NCI-H510A treated with DMSO at 0.1 percent for 48 hours (cell line): ENCODE measurements at places on chromosomes 12 and 14.

DNA sequence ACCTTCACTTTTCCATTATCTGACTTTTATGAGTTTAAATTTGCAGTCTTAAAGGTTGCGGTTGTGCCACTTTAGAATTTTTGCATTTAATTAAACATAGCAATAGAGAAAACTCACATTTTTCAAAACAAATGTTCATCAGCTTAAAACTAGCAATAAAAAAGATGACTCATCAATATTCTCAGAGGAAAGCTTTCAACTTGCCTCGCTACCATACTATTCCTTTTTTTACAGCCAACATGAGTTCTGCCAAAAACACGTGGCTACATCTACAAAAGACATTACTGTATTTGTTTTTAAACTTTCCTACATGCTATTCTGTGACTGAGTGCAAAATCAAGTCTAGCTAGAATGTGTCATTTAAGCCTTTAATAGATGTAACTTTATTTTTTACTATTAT lies 497.1 kb downstream of the RPS29 start:
- DNase-seq: no peak

- no peak for DNase-seq
Measured at GRCh38 chr12:74476234-74476633, 61.4 kb upstream of the ATXN7L3B start.

GRCh38 chr14:106808458-106808857 lies 1282.1 kb downstream of the TMEM121 start:
- no peak for DNase-seq

DNA sequence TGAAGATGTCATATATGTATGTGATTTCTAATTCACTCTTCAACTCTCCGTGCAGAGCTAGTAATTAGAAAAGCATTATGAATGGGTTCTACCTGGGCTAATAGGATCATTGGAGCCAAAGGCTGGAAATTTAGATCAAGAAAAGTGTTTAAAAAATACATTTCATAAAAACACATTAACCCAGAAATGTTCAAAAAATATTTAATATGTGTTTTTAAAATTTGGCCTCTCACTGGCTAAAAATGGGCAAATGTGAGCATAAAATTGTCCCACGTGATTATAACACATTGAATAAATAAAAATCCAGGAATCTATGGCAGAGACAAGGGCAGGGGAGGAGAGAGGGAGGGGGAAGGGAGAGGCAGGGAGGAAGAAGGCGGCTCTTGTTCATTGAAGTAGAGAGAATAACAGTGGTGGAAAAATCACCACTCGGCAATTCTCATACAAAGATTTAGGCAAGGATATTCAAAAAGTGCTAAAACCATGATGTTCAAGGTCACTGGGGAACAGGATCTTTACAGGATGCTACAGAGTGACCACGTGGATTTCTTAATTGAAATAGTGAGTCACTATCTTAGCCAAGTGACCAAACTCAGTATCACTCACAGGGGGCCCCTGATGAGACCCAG lies 38.8 kb downstream of the FBXO21 start:
- no peak for DNase-seq

DNA sequence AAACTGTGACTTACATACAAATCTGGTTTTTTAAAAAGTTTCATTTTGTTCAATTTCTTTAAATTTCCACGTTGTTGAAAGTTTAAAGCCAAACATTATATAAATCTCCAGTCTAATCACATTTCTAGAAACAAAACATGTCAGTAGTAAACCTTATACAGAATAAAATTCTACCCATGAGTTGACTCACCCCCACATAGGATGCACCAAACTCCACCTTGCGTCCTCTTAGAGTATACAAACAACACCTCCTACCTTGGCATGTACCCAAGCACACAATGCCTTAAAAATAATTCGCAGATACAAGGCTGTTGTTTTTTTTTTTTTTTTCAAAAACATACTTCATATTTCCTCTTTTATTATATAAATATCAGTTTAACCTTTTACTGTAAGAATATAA lies 3.3 kb downstream of the FBXL14 start:
- peak; percentile 34 for DNase-seq

DNA sequence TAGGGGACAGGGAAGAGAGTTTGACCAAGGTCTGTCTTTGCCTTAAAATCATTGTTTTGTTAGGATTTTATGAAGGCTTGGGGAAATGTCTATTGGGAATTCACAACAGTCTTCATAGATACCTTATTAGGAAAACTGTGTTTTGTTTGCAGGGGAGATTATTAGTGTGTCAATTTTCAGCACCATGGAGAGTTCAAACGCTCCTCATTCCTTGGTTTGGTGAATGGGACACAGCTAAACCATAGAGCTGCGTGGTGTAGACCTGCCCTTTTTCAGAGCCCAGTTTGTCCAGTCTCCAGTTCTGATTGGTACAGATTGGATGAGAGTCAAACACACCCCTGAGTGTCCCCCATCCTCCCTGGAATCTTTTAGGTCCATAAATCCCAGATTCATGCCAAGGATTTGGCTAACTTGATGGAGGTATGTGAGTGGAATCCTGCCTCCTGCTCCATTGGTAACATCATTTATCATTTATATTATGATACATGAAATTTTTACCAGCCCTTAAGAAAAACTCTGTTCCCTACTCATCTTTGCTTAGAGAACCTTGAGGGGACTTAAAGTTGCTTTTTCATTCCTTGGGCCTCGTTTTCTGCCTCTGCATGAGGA lies 12.0 kb downstream of the NGDN start:
- no peak for DNase-seq

GRCh38 chr14:92755495-92755894 lies 7.1 kb upstream of the LGMN start:
- no peak for DNase-seq

DNA sequence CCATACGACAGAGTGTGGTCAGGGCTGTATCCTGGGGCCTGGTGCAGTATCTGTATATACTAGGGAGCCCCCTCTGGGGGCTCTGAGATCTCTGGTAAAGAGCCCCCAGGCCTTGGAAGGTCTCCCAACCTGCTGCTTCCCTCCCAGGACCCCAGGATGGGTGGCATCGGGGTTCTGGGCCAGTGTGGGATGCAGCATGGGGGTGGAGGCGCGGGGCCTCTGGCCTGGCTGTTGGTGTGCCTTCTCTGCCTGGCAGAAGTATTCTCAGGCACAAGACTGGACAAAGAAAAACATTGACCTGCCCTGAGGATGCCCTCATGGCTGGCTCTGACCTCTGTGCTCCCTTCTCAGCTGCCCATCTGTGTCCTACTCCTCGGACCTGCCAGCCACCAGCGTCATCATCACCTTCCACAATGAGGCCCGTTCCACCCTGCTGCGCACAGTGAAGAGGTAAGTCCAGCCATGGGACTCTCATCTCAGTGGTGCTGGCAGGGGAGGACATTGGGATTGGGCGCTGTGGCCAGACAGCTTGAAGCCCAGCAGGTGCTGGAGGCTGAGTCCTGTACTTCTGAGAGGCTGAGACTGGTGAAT lies 64.5 kb downstream of the GALNT16 start:
- no peak for DNase-seq

DNA sequence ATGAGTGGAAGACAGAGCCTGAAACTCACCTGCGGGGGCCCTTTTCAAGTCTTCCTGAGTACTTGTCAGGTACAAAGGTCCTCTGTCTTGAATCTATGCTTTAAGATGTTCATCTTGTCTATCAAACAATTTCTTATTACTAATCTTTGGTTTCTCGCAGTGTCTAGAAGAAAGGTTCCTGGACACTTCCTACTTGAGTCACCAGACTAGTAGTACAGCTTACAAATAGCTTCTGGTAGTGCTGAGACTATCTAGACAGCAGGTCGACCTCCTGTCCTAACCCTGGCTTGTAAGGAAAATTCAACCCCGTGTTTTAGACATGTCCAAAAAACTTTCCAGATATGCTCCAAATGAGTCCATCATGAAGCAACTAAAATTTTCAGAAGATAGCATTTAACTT lies 11.2 kb upstream of the ARID2 start:
- DNase-seq: no peak

DNA sequence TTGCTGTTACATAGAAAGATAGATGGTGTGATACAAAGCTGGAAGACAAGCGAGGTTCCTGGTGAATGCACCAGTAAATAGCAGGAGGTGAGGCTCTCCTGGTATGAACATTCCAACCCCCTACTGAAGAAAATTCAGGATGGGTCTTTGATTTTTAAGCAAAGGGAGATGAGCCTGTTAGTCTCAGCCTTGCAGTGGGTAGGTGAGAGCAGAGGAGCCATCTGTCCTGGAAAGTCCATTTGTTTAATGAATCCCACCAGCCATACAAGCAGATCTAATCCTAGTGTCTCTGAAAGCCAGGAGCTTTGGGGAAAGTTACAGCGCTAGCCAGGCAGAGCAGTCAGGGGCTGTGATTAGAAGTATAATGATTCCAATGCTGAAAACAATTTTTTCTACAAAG lies 234.8 kb upstream of the FOXN3 start:
- no peak for DNase-seq

DNA sequence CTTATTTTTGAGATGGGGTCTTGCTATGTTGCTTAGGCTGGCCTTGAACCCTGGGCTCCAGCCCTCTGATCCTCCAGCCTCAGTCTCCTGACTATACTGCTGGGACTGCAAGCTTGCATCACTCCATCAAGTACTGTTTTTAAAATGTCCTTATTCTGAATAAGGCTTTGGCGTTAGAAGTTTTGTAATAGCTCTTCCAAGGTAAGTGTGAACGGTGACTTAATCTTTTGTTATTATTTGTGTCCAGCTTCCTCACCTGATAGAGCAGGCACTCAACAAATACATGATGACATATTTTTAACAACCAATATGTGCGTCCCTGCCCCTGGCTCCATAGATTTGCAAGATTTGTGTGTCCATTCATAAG lies 1.4 kb downstream of the C1RL start:
- no peak for DNase-seq

GRCh38 chr14:101444116-101444515 lies 117.2 kb upstream of the DIO3 start:
- DNase-seq: no peak

DNA sequence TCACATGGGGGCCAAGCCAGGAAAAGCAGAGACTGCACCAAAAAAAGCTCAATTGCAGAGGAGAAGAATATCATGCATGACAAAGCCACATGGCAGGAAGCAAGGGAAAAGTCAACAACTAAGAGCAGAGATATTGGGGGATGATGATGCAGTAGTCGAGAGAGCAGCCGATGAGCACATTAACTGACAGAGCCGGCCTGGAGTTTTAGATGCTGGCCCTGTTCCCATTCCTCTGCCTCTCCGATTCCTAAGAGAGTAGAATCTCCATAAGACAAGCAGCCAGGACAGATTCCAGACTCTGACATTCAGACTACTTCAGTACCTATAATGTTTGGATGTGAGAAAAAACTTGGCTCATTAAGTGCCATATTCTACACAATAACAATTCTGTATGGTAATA lies 155.9 kb downstream of the KCNH5 start:
- DNase-seq: no peak

GRCh38 chr14:61130512-61131260 lies 149.6 kb downstream of the SLC38A6 start:
- DNase-seq: peak; percentile 86

DNA sequence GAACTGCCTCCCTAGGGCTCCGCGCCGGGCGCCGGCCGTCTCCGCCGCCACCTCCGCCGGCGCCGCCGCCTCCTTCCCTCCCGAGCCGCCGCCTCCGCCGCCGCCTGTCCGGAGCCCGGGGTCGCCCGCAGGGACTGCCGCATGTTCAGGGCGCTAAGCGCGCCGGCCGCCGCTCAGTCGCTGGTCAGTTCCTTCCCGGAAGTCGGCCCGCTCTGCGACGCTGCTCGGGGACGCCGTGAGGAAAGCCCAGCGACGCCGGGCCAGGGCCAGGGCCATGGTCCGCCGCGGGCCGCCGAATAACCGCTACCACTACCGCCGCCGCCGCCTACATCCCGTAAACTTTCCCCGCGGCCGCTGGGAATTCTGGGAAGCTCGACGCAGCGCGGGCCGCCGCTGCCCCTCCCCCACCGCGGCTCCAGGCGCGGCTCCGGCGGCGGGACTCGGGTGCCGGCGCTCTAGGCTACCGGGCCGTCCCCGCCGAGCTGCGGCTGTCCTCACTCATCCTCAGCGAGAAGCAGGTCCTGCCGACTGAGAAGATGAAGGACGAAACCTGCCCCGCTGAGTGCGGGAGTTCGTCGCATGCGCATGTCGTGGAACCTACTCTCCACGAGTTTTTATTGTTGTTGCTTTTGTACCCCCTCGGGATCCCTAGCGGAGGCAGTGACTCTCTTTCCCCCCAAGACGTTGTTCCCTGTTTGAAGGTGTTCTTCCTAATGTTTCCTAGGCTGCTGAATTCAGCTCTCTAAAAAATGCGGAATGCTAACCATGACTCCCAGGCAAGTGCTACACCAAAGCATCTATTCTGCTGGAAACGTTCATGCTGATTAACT lies at the start of gene SAV1:
TSS of gene SAV1 (minus strand) at position 311 of the 830 bp plus-strand sequence. CDS start 339 bp downstream, outside the sequence.
- DNase-seq: peak; percentile 75

DNA sequence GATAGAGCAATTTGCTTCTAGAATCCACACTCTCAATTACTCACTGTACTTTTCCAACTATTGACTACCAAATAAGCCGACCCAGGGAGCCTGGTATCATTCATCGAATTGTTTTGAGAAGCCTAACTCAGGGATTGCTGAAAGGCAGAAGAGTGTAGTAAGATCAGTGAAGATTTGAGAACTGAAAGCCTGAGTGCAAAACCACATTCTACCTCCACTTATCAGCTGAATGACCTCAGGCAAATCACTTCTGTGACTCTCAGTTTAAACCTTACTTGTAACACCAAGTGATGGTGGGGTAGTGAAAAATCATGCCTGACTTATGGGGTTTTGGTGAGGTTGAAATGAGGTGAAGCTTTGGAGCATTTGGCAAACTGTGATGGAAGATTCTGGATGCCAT lies 126.1 kb upstream of the MAX start:
- no peak for DNase-seq

- no peak for DNase-seq
Measured at GRCh38 chr12:88944397-88944796, 364.1 kb upstream of the KITLG start.

GRCh38 chr12:12909995-12910420 lies 18.6 kb downstream of the GPRC5A start:
- DNase-seq: no peak

GRCh38 chr12:24754690-24755638 lies 193.9 kb downstream of the BCAT1 start:
- DNase-seq: no peak

DNA sequence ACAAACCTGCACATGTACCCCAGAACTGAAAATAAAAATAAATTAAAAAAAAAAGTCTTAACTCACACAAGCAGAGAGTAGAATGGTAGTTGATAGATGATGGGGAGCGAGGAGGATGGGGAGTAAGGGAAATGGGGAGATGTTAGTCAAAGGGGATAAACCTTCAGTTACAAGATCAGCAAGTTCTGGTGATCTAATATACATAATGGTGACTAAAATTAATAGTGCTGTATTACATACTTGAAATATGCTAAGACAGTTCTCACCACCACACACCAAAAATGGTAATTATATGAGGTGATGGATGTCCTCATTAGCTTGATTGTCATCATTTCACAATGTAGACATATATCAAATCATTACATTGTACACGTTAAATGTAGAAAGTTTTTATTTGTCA lies 3.2 kb upstream of the C12orf42 start:
- DNase-seq: no peak

- DNase-seq: no peak
Measured at GRCh38 chr12:5965950-5966383, 20.9 kb upstream of the ANO2 start.

- peak; percentile 74 for DNase-seq
Measured at GRCh38 chr12:104055686-104056388, 5.8 kb upstream of the GLT8D2 start.

GRCh38 chr12:63419154-63419553 lies 249.1 kb downstream of the DPY19L2 start:
- no peak for DNase-seq
